Left lung (tissue), 14 donors: ENCODE measurements at places on chromosomes 16 and 17. TPM values are rescaled to one million over a fixed set of nuclear protein-coding genes. Genes with fewer than 3 reads are reported as not detected.

CLEC18A gene
- polyA plus RNA-seq, result 0.60 TPM

DNA sequence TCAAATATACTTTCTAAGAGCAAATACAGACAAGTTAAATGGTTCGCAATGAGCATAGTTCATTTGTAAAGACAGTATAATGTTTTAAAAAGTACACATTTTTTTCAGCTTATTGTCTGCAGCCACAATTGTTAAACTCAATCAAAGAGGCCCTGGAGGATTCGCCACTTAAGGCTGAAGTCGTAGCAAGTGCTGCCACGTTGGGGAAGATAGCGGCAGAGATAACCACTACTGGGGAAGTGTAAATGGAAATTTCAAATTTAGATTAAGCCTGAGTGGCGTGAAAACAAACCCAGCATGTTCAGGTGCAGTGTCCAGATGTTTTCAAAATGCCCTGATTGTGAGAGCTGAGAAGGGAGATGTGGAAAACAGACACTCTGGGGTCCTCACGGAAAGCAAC lies 8.4 kb downstream of the PMP22 start:
- no peak for DNase-seq

DNA sequence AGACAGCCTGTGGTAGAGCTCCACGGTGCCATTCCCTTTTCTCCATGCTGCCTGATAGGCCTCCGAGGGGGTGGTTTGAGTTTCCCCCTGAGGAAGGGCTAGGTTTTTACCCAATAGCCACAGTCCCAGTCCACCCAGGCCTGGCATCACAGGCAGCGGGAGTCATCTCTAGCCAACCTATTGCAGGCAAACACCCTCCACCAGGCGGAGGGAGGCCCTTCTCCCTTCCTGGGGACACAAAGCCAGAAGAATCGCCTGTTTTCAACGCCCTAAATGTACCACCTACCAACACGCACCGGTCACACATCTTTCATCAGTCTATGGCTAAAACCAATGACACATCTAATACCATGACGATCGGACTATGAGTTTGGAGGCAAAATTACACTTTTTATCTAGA lies 7.4 kb downstream of the CSNK1D start:
- DNase-seq, result no peak

GRCh38 chr16:54280751-54281150 lies 5.8 kb downstream of the IRX3 start:
- DNase-seq, result no peak

DNA sequence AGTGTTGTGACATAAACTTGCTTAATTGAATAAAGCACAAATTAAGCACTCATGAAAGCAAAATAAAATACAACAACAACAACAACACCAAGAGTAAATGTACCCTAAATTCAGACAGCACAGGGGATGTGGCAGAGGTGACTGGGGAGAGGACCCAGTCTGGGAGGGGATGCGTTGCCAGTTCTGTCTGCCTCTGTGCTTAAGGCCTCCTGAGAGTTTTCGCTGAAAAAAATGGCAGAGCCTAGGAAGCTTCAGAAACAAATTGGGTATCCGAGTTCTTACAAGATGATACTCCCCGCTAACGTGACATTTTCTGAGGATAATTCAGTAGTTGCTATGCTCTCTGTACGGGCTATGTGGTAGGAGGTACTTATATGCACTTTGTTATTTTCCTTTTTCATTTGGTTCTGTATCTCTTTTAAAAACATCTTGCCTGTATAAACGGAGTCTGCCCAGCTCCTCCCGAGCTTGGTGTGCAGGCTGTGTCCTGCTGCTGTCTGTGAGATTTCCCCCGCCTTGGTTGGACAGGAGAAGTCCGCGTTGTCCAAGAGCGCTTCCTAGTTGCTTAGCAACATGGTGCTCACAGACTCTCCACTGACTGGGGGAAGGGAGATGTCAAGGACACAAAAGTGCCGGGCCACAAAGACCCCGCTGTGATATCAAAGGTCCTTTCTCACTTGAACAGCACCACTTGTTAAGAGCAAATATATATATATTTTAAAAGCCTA lies 134.2 kb upstream of the CPHXL start:
- no peak for DNase-seq

GRCh38 chr17:7513850-7514419 lies 29.8 kb downstream of the POLR2A start:
- no peak for DNase-seq

- DNase-seq, result no peak
Observed at GRCh38 chr16:58615280-58615679, 14.3 kb downstream of the CNOT1 start.
